ENCODE measurements at places on chromosomes 7 and 10. TPM values are rescaled to one million over a fixed set of nuclear protein-coding genes. Genes with fewer than 3 reads are reported as not detected.
A peak's percentile ranks its signal among the peaks of the same experiment; 100 is the strongest.

The SPDYE11 gene
- polyA plus RNA-seq = not detected

The FGFBP3 gene
- polyA plus RNA-seq = 1.3 TPM

The WIPF3 gene
- 3.8 TPM for polyA plus RNA-seq

GRCh38 chr10:62652114-62652513 lies 152.4 kb upstream of the ADO start:
- no peak for DNase-seq

The NRAP gene
- polyA plus RNA-seq = not detected

The STEAP1 gene
- 6.3 TPM for polyA plus RNA-seq

DNA sequence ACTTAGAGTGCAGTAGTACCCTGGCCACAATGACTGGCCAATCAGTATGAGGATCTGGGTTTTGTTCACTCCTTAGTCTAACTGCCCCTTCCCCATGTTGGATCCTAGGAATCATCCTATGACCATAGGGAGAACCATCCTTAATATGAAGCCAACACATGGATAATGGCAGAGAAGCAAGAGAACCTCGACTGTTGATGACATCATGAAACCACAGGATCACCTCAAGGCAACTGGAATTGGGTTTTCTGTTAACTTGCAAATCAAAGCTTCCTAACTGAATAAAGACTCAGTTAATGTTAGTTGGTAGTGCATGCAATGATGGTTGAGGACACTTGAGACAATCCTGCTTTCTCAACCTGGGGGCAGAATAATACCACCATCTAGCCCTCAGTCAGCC lies 3.3 kb upstream of the PRXL2A start:
- DNase-seq = no peak

- peak; percentile 68 for DNase-seq
Measured at GRCh38 chr7:152341039-152341913, 94.5 kb downstream of the KMT2C start.

- DNase-seq = peak; percentile 73
Measured at GRCh38 chr10:11798845-11799735, 24.1 kb upstream of the PROSER2 start.

DNA sequence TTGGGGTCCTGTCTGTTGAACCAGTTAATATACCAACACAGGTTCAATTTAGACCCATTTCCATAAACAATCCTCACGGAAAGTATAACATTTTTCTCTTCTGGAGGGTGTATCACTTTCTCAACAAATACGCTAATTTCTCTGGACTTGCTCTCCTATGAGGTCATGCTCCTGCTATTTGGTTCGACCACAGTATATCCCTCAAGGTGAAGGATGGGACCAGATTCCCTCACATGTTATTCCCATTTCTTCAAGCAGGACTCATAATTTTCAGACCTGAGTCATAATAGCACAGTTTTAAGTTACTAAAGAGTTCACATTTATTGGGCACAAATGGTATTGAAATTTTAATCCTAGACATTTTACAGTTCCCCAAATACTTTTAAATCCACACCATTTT lies 57.2 kb downstream of the ADAM12 start:
- no peak for DNase-seq

The NXPH1 gene
- polyA plus RNA-seq = not detected

DNA sequence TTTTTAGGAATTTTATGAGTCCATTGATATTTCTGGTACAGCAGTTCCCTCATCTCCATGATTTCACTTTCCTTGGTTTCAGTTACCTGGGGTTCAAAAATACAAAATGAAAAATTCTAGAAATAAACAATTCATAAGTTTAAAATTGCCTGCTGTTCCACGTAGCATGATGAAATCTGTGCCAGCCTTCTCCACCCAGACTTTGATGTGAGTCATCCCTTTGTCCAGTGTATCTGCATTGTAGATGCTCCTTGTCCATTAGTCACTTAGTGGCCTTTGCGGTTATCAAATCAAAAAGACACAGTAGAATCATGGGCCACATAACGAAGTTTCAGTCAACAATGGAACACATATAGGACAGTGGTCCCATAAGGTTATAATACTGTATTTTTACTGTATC lies 286.9 kb downstream of the PTEN start:
- no peak for DNase-seq

- no peak for DNase-seq
Measured at GRCh38 chr7:36522453-36523007, 132.9 kb downstream of the ANLN start.

DNA sequence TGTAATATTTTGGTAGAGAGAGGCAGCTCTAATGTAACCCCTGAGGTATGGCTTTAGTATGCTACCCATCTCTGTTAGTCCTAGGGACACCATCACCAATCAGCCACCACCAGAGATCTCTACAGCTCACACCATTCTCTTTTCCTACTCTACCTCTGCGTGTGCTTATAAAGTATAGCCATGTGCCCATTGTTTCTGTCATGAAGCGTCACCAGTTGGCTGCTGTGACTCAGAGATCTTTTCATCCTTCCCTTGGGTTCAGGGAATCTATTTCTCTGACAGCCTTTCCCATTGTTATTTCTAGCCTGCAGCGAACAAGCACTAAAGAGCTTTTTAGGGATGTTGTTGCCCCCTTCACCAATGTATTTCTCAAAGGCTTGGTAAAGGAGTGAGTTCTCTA lies 103.3 kb downstream of the TPST1 start:
- no peak for DNase-seq

DNA sequence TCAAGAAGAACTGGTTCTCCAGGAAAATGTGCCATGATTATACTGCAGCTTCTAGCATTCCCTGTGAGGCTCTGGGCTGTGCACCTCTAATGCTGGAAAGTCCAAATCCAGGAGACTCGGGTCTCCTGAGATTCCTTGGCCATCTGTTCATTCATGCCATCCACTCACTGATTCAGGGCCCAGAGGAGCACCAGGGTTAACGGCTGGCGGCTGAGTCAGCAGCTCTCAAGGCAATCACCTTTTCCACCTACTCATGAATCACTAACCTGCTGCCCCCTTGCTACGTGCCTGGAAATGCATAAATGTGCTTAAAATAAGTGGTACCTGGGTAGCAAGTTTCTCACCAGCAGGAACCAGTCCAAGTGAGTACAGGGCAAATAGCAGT lies 132.7 kb downstream of the KCNMA1 start:
- peak; percentile 63 for DNase-seq
